ENCODE measurements at places on chromosomes 11 and 22. TPM values are rescaled to one million over a fixed set of nuclear protein-coding genes. Genes with fewer than 3 reads are reported as not detected.

Gene SCUBE1
- not detected for total RNA-seq

Gene PACS1
- 28.9 TPM for total RNA-seq

Gene FAT3
- not detected for total RNA-seq

Gene MYO7A
- total RNA-seq: 0.27 TPM

Gene MUC2
- not detected for total RNA-seq

Gene ADAMTS8
- not detected for total RNA-seq

Gene OR51B4
- total RNA-seq: not detected

Gene IL17REL
- 0.22 TPM for total RNA-seq

Gene RNASEH2C
- 46.4 TPM for total RNA-seq

Gene PHOX2A
- total RNA-seq: not detected

Gene SEPTIN3
- total RNA-seq: 0.13 TPM

Gene TMEM41B
- 42.2 TPM for total RNA-seq

Gene AQP11
- 0.29 TPM for total RNA-seq

Gene P2RY6
- total RNA-seq: 0.14 TPM

Gene COMMD9
- 58.9 TPM for total RNA-seq

Gene CCDC157
- total RNA-seq: 0.93 TPM

Gene PANX3
- not detected for total RNA-seq

Gene TRIM29
- not detected for total RNA-seq

Gene DNAJB7
- not detected for total RNA-seq

Gene ACAT1
- 91.5 TPM for total RNA-seq

Gene RAG2
- total RNA-seq: not detected

Gene LRRC74B
- total RNA-seq: not detected

Gene HIPK3
- total RNA-seq: 86.7 TPM

Gene MPST
- total RNA-seq: 108 TPM

Gene TESMIN
- 2.1 TPM for total RNA-seq

Gene DEFB108B
- total RNA-seq: not detected

Gene UBQLNL
- 0.07 TPM for total RNA-seq

Gene NXPE1
- total RNA-seq: not detected

Gene OR10D3
- total RNA-seq: under 0.01 TPM

Gene TRIM51
- not detected for total RNA-seq

Gene GAB2
- 32.8 TPM for total RNA-seq
